ENCODE measurements at places on chromosomes 1 and 21.
A peak's percentile ranks its signal among the peaks of the same experiment; 100 is the strongest.

GRCh38 chr1:65691152-65691900 lies 101.4 kb upstream of the PDE4B start:
- DNase-seq = peak; percentile 39

GRCh38 chr1:86101616-86102015 lies 55.0 kb downstream of the COL24A1 start:
- DNase-seq = no peak

GRCh38 chr1:8736927-8737326 lies 80.5 kb downstream of the RERE start:
- no peak for DNase-seq

DNA sequence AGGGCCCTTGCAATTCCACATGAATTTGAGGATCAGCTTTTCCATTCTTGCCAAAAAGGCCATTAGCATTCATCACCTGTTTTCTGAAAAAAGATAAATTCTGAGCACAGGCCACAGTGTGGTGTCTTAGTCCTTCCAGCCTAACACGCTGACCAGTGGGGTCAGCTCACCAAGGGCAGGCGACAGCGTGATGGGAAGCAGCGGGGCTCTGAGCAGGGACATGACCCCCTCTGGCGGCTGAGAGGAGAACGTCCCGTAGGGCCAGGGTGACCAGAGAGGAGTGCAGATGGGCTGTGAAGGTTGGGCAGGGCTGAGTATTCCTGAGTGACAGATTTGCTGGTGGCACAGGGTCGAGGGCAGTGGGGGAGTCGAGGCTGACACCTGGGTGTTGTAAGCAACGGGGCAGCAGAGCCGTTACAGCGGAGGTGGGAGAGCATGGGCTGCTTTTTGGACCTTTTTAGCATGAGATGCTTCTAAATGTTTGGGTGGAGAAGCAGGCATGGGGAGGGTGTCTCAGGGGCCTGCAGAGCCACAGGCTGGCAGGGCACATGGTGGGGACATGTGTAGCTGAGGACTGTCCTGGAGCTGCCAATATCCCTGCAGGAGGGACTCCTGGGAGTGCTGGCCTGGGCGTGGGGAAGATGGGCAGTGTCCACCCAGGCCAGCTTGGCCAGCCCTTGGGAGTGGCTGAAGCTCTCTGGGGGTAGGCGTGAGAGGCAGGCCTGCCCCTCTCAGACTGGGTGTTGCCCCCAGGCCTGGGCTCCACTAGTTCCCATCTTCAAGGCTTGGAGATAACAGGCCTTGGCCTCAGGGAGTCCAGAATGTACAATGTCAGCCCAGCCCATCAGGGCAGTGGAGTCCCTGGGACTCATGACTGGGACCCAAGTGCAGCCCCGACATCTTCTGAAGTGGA lies 8.6 kb upstream of the CALML6 start:
- peak; percentile 55 for DNase-seq

GRCh38 chr1:204506969-204507316 lies 9.3 kb upstream of the MDM4 start:
- DNase-seq = peak; percentile 94

- no peak for DNase-seq
These were observed 48.9 kb upstream of the MROH9 start for GRCh38 chr1:170886460-170886859.

DNA sequence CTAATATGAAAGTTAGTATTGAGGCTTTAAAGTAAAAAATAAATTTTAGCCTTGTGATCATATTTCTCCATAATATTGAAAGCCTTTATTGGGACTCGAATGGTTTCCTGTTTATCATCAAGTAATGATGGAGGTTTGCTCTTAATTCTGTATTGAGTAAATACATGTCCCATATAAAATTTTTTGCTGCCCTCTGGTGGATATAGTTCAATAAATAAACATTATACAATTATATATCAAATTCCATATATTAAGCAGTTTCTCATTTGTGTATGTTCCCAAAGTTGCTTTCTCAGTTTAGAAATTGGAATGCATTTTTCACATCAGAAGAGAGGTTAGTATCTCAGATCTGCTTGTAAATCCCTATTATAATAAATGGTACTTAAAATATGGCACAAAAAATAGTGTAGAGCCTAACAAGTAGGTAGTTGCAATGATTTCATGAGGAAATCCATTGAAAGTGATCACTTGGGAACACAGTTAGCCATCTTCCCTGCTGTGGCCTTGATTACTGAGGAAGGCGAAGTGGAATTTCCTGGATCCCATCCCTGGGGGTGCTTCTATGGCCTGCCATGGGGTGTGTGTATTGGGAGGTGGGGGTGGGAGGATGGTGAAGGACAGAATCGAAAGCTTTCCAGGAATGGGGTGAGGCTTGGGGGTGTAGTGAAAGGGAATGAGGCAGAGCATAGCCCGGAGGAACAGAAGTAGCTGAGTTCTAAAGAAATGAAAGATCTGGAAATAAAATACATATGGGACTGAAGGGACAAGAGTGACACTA lies 84.1 kb upstream of the C21orf91 start:
- no peak for DNase-seq

DNA sequence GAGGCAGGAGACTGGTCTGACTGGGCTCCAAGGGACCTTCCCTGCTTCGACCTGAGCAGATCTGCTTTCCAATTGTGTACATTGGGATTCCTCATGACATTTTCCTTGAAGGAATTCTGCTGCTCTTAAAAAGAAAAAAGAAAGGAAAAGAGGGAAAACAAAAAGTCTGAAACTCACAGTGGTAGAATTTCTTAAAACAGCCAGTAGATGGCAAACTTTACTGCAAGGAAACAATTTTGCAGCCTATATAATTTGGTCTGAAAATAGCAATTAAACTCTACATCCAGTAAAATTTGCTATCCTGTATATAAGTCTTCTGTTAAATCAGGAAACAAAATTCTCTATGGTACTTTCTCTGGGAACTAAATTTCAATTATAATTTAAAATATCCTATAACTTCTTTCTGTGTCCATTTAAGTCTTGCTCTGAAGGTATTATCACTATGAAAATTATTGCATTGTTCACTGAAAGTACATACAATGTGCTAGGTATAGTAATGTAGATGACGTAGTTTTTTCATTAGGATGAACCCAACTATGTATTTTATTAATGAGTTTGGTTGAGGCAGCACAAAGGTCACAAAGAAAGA lies 59.8 kb downstream of the CRB1 start:
- no peak for DNase-seq

DNA sequence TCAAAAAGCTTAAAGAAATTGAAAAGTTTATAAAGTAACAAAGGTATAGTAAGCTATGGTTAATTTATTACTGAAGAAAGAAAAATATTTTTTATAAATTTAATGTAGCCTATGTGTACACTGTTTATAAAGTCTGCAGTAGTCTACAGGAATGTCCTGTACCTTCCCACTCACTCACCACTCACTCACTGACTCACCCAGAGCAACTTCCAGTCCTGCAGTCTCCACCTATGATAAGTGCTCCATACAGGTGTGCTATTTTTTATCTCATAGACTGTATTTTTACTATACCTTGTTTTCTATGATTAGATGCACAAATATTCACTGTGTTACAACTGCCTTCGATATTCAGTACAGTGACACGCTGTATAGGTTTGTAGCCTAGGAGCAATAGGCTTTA lies 106.6 kb downstream of the NR5A2 start:
- DNase-seq = no peak

DNA sequence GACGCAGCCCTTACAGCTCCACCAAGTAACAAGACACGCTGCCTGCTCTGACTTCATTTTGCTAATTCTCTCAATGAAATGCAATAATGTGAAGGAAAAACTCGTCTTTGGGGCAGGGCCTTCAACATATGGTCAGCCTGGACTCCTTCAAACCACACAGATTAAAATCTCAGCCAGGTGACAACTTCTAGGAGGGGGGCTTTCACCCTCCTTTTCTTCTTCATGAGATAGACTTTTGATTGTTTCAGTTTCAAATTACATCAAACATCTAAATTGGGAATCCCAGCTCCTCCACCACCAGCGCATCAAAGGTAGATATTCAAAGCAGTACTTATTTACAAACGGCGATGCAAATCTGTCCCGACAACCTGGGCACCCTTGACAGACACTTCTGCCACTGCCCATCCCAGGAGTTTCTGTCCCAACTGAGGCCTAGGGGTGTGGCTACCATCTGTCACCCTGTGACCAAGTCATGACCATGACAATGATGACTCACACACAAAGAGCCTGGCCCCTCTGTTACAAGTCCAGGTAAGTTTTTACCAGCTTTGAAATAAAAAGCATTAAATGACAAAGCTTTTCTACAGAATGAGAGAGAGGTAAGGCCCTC lies 29.7 kb downstream of the SSBP3 start:
- DNase-seq = no peak

- DNase-seq = no peak
These were observed 110.9 kb downstream of the KCNN3 start for GRCh38 chr1:154759196-154759595.

DNA sequence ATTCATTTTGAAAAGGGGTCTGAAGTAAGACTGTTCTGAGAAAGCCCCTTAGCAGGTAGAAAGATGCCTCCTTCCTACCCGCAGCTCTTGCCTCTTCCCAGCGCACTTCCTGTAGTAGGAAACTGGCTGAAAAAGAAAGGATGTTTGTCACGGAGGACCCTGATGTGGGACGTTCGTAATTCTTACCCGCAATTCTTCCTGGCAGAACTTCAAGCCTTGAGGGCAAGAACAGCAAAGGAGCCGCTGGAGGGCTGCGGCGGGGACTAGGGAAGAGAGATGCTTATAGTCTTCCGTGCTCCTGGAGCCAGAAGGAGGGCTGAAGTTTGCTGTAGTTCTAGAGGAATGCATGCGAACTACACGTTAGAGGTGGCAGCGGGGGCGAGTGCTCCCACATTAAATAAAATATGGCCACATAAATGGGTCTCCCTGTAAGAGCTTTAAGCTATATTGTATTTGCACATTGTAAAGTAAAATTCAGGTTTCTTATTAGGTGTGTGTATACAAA lies 6.3 kb downstream of the C1orf53 start:
- no peak for DNase-seq

DNA sequence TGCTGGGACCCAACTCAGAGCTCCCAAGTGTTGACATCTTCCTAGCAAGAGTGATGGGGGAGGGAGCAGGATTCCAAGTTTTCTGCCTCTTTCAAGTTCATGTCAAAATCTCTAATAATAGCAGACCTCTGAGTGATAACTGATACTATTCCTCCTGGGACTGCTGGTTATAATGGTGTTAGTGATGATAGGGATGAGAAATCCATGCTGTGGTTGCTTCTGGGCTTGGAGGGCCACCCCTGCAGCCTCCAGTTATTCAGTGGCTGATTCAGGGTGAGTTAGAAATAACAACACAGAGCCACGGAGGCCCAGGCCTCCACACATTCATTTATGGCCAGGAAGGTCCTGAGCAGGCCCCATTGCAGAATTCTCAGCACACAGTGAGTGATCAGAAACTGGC lies 40.6 kb upstream of the ARTN start:
- DNase-seq = no peak

- DNase-seq = peak; percentile 43
These were observed 6.6 kb upstream of the NUP133 start for GRCh38 chr1:229514578-229515275.

DNA sequence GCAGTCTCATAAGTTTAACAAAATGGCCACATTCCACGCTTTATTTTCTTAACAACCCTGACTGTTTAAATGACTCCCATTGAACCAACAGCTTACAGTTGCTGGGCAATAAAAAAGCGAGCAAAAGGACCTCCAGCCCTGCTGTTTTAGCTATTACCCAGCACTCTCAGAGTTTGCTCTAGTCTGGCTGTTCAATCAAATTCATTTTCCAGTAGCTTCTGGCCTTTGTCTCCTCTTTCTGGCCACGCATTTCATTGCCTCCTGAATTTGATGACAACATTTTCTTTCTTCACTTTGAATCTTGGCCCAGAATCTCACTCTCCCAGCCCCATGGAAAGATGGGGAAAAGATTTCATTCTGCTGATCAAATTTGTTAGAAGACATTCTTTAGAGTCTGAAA lies 44.1 kb upstream of the DOCK7 start:
- no peak for DNase-seq

GRCh38 chr21:31943561-31943960 lies 70.7 kb downstream of the HUNK start:
- DNase-seq = no peak

- DNase-seq = no peak
These were observed 63.5 kb downstream of the TLR5 start for GRCh38 chr1:223079498-223079897.

DNA sequence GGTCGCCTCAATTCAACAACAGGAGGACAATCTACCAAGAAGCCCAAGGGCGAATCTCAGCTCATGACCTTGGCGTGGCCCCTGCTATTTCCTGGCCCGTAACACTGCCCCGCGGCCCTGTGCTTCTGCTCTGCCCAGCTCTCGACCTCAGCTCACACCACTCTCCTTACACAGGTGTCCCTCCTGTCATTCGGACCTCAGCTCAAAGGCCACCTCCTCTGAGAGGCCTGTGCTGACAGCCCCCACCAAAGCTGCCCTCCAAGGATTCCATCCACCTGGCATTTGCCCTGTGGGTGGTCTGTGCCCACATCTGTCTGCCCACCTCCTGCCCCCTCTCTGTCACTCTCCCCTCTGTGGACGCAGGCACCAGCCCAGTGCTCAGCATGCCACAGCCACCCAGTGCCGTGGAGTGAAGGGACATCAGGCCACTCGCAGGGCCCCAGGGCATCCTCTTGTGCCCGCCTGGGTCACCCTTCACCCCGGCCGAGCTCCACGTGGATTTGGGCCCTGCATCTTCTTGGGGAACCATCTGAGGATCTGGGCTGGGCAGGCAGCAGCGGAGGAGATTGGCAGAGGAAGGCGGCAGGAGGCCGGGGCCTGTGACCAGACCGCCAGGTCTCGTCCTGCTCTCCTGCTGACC lies 70.3 kb downstream of the DHRS3 start:
- DNase-seq = no peak

- no peak for DNase-seq
These were observed 146.1 kb upstream of the FGGY start for GRCh38 chr1:59150577-59151386.

GRCh38 chr1:218931324-218931723 lies 242.4 kb upstream of the LYPLAL1 start:
- DNase-seq = no peak

GRCh38 chr21:29155118-29155932 lies 24.9 kb downstream of the MAP3K7CL start:
- DNase-seq = no peak

GRCh38 chr1:65166572-65167305 lies 18.7 kb downstream of the AK4 start:
- no peak for DNase-seq

- DNase-seq = no peak
These were observed 22.8 kb upstream of the STRIP1 start for GRCh38 chr1:110011527-110012041.

DNA sequence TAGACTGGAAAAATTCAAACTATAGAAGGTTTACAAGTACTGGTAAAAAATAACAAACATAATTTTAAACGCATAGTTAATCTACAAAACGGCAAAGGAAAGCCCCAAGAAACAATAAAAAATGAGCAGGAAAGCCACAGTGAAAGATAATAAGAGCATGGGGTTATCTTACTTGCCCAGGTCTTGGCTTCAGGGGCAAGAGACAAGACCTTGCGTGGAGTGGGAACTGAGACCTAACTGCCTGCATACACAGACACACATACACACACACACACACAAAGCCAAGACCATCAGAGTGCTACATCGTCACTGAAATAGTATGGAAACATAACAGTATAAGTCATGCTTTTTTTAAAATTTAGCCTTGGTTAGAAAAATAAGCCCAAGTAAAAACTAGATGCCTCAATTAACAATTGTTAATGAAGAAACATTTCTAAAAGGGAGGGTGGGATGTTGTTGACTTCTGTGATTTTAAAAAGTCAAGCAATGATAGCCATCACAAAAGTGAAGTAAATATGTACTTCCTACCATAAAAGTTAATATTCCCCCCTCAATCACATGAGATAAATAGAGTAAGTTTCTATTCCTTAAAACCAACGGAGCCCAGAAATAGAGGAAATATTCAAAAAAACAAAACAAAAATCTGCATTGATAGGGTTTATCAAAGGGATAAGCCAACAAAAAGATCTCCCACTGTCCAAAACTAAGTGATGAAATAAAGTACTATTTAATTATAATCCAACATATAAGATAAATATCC lies 29.4 kb upstream of the CRP start:
- no peak for DNase-seq
